CD8-positive, alpha-beta T cell (primary cell): ENCODE measurements at places on chromosomes 7 and 10. TPM values are rescaled to one million over a fixed set of nuclear protein-coding genes. Genes with fewer than 3 reads are reported as not detected.

DNA sequence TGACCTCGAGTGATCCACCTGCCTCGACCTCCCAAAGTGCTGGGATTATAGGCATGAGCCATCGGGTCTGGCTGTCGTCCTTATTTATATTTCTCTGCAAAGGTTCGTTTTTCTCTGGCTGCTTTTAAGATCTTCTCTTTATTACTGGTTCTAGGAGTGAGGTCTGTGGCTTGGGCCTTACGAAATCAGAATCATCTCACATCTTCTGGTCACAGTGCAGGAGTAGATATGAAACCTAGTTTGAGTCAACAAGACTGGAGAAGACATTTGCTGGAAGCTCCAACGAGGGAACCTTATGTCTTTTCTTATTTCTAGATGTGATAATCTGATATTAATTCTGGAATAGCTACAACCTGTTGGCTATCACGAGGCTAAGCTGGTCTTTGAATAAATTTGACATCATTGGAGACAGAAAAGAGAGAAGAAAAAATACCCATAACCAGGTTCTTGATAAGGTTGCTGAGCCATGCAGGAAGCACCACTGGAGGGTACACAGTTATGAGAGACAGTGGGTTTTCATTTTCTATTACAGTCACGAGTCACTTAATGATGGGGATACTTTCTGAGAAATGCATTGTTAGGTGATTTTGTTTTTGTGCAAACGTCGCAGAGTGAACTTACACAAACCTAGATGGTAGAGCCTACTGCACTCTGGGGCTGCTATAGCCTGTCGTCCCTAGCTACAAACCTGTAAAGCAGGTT is 25.6 kb upstream of the IL15RA start:
- DNase-seq, result no peak

DNA sequence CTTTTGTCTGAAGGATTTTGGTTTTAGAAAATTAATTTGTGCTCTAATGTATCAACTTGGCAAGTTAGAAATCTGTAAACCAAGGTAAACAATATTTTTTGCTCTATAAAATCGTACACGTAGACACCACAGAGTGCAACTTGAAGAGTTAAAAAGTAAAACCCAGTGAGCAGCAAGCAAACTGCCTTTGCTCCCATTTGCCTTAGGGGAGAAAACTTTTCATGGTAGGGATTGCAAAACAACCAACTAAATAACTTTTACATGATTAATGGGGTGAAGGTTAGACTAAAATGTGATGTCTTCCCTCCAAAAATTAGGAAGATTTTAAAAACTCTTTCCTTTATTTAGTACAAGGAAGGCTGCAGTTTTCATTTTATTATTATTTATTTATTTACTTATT is 224.2 kb upstream of the LYZL1 start:
- no peak for DNase-seq

DNA sequence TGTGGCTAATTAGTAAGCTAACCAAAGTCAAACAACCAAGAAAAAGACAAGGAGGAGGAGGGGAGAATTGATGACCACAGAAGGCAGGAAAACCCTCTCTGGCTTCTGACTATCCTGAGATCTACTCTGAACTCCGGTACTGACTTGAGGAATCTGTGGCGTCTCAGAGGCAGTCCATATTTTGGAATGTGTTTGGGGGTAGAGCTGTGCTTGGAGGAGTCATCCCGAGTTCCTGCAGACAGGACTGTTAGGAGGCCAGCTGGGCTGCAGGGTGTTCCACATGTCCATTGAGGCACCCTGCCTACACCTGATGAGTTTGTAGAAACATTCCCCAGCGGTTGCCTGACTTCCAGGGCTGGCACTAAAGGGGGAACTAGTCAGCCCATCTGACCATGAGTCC is 91.6 kb downstream of the PLCE1 start:
- DNase-seq, result no peak

DNA sequence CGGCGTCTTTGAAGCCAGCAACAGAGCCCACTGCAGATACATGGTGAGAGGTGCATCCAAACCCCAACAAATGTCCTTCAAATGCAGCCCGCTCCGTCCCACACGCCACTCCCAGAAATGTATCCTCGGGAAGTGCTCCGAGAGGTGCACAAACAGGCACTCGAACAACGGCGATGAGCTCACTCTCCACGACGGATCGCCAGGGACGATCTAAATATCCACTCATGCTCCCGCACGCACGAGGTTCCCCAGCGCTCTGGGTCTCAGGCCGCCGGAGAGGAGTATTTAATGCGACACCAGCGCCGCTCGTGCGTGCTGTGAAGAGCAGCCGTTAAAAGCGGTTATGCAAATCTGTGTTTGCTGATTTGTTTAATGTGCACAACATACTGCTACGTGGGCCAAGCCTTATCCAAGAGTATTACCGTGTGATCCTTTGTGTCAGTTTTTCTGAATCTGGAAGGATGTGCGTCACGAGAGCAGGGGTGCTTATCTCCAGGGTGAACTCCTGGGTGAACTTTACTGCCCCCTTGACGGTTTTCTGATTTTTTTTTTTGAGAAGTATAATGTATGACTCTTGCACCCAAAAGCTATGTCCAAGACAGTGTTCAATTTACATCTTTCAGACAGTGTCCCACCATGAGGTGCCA is 48.5 kb upstream of the PPP2R2D start:
- no peak for DNase-seq

- no peak for DNase-seq
Measured at GRCh38 chr7:69115788-69116187, 482.5 kb upstream of the AUTS2 start.

- no peak for DNase-seq
Measured at GRCh38 chr10:15321431-15322341, 49.4 kb downstream of the FAM171A1 start.

- DNase-seq, result no peak
Measured at GRCh38 chr7:66880053-66880452, 41.0 kb upstream of the TMEM248 start.

DNA sequence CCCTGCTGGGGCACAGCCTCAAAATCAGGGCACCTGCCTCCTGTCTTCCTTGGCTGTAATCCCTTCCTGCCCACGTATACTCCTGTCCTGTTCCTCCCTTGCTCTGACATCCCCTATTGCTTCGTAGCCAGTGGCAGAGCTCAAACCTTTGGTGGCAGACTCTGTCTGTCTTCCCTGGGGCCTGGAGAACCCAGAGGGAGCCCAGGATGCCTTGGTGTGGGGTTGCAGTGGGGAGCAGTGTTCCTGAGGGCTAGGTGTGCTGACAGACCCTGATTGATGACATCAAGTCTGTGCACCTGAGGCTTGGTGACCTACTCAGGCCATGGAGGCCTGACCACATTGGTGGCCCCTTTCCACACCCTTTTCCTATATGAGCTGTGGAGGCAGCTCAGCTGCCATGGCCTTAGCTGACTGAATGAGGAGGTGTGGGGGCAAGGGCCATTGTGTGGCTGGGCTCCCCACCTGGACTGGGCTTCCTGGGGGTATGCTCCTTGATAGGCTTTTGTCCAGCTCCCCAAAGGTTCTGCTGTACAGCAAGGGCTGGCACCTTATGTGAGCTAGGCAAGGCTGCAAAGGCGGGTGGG is 5.4 kb upstream of the GCK start:
- DNase-seq, result no peak

GRCh38 chr7:156347132-156347531 is 293.4 kb upstream of the RNF32 start:
- no peak for DNase-seq

DNA sequence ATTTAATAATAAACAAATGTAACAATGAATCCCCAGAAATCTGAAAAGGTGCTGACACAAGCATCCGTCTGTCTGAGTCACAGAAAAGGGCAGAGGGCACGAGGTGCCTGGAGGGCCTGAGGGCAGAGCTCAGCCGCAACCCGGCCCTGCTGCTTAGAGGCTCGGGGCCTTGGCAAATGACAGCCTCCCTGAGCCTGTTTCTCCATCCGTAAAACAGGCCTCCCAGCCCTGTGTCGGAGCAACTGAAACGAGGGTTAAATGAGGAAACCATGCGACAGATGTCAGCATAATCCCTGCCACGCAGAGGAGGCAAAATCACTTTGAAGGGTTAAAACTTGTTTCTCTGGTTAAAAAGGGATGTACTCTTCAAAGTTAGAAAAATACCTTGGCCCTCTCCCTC is 24.9 kb downstream of the NUDT1 start:
- DNase-seq, result no peak

DNA sequence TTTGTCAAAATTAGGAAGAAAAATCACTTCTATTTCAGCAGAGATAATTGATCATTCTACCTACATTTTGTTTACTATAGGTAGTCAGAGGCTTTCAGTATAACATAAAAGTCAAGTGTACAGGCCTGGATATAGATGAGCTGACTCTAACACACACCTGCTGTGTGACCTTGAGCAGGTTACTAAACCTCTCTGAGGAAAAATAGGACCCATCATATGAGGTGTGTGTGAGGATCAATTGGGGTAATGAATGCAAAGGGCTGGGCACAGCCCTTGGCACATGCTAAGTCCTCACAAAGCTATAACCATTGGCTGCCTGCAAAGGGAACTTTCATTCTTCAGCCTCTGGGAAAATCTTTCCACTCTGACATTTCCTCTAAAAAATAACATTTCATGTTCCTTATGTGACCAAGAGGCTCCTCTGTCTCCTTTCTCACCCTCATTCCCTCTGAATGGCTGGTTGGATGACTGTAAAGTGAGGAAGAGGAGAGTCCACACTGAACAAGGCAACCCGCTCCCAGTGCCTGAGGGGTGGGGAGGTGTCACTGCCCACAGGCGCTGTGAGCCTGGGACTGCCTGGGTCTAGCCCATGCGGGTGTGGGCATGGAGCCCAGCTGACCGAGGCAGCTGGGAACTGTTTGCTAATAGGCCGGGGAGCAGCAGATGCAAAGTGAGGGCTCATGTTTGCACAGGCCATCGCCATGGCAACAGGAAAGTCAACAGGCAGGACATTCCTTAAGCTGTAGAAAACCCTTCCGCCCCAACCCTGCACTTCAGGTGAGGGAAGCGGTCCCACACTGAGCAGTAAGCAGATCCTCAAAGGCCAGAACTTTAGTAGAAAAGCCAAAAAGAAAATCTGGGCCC is 36.8 kb downstream of the MYOF start:
- DNase-seq, result no peak

- DNase-seq, result no peak
Measured at GRCh38 chr10:127080317-127080716, 116.1 kb downstream of the INSYN2A start.

- DNase-seq, result no peak
Measured at GRCh38 chr10:8369666-8370065, 315.2 kb downstream of the GATA3 start.

DNA sequence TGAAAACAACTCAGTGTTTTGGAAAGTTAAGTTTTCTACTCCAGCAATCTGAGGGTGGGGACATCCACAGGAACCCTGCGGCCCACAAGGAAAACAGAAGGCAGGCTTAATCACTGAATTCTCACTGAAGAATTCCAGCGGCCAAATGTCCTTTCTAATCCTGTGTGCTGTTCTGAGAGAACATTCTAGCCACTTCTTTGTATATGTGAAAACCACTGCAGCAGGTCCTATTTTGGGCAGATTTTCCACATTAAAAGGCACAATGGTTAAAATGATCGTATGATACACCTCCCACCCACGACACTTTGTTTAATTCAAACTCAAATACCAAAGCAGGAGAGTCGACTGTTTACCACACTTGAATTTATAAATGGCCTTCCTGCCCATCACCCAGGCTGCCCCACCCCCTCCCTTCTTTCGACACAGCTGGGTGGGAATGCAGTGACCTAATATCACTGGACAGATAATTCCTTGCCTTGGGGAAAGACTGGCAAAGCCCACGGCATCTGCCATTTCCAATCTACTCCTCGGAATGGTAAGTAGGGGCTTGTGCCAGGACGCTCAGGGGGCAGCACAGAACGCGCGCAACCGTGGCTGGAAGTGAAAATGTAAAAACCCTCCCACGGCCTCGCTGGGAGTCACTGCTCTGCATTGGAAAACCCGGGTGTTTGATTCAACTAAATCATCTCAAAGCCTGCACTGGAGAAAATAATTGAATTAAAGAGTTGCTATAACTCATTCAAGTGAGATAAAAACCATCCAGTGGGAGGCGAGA is 67.0 kb downstream of the CTBP2 start:
- DNase-seq, result no peak

NKX2-3 gene
- total RNA-seq, result not detected

ATXN7L1 gene
- 17.0 TPM for total RNA-seq

MSS51 gene
- total RNA-seq, result 0.72 TPM

SH2D4B gene
- total RNA-seq, result not detected
